ENCODE measurements at places on chromosomes 12 and 14.

DNA sequence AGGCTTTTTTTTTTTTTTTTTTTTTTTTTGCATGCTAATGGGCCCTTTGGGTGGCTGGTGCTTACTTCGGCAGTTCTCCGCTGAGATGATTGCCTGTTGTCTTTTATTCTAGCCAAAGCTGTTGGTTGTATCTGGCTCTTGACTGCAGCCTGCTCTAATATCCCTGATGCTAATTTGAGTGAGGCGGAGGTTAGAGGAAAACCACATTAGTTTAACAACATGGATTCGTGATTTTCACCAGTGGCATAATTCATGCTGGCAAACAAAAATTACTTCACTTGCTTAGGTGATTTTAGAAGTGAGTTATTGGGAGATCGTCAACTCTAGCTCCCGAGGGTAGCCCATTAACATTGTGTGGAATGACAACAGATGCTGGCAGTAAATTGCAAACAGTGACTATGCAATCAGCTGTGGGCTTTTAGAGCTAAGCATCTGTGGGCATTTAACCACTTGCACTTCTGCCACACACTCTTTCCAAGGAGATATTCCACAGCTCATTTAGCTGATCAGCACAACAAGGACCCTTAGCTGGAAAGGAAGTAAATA lies 97.6 kb upstream of the ZDHHC17 start:
- DNase-seq: no peak

- peak; percentile 74 for DNase-seq
Measured at GRCh38 chr12:22100958-22101748, 55.1 kb downstream of the CMAS start.

GRCh38 chr12:124545508-124546418 lies 21.6 kb downstream of the NCOR2 start:
- DNase-seq: peak; percentile 95

DNA sequence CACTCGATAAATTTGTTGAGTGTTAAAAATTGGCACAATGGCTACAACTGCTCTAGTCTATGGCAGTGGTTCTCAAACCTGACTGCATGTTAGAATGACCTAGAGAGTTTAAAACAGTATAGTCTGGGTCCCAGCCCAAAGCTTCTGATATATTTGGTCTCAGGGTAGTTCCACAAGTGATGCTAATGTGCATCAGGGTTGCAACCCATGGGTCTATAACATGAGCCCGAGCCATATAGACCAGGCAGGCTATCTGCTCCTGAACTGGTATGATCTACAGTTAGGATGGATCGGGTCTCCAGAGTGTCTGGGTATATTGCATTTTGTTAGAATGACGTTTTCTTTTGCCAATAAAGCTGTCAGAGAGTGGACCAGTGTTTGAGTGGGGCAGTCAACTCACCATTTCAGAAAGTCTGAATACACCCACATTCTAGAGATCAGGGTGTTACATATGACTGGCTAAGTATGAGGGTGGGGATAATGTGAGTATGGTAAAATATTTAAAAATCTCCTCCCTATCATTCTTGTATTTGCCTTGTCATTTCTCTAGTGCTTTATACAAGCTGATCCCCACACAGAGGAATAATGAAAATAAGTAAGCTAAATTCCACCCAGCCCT lies 80.9 kb downstream of the FRMD6 start:
- no peak for DNase-seq

GRCh38 chr14:65080960-65081747 lies 21.2 kb downstream of the MAX start:
- DNase-seq: no peak

DNA sequence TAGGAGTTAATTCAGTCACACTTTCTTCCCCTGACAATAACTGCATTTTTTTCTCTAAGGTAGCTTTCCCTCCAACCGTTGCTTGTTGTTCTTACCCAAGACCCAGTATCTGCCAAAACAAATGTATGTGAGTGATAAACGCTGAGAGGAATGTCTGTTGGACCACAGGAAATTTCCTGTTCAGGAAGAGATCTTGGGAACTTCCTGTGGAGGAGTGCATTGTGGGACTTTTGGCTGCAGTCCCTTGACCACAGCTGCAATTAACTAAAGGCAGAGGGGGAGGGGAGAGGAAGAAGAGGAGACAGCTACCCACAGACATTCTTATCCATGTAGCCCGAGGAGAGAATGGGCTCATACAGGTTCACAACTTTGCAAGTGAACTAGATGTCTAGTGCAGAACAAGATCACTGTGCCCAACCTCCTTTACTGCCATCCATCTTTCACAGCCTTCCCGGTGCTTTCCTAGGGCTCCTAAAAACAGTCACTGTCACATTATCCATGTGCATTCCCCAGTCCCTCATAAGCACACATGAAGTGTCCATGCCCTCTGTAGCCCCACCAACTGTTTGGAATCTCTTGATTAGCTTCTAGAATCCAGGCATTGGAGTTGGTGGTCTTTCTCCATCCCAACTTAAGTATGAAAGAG lies 149.5 kb downstream of the ETV6 start:
- no peak for DNase-seq

- no peak for DNase-seq
Measured at GRCh38 chr14:61898568-61898967, 136.3 kb downstream of the SNAPC1 start.

- DNase-seq: no peak
Measured at GRCh38 chr14:62409169-62409568, 636.1 kb downstream of the KCNH5 start.

- peak; percentile 68 for DNase-seq
Measured at GRCh38 chr14:65290830-65291229, 121.7 kb upstream of the FUT8 start.

GRCh38 chr12:7403466-7403865 lies 40.5 kb downstream of the CD163L1 start:
- DNase-seq: no peak

DNA sequence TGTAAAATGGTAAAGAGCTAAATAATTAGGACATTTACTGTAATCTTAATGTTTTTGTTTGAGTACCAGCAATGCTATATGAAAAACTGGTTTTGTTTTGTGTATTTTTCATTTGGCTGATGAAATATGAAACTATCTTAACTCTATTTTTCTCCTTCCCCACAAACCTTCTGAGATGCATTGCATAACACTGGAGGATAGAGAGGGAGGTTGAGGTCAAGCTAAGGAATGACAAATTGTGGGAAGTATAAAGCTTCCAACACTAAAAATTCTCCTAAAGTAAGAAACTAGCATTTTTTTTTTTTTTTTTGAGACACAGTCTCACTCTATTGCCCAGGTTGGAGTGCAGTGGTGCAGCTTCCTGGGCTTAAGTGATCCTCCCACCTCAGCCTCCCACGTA lies 31.5 kb upstream of the SRP54 start:
- DNase-seq: no peak

GRCh38 chr12:71652656-71653055 lies 11.0 kb downstream of the ZFC3H1 start:
- DNase-seq: no peak

DNA sequence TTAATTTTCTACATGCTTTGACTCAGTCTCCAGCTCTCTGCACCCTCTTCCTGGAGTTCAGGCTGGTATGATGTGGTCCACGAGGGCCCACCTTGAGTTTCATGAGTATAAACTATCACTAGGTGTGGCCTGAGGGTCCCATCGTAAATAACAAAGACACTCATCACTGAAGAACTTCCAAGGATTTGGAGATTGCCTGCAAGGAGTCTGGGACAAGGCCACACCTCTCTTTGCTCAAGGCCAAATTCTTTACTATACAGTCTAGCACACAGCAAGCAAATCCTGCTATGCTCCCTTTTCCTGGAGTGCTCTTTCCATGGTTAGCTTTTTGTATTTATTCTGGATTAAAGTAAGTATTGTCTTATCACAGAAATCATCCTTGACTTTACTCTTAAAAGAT lies 271.9 kb downstream of the SLC16A7 start:
- no peak for DNase-seq

GRCh38 chr12:14573118-14573517 lies 5.4 kb upstream of the PLBD1 start:
- DNase-seq: no peak

GRCh38 chr12:88931598-88931997 lies 351.3 kb upstream of the KITLG start:
- no peak for DNase-seq

DNA sequence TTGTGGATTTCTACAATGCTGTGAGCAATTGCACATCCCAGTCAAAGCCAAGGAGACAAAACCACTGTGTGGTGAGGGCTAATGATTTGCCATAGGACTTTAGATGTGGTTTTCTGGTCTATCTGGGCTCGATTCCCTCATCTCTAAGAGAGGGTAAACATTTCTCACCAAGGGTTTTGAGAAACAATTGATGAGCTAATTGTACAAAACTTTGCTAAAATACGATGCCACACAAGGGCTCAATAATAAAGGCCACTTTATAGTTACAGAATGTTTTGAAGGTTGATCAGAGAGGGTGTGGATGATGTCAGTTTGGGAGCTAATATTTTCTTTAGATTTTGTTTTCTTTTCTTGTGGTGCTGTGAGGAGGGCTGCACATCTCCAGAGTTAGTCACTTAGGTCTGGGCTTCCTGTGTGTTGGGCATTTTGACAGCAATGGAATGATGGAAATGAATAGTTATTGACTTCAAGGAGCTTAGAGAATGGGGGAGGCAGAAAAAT lies 60.8 kb upstream of the SLC38A4 start:
- no peak for DNase-seq

GRCh38 chr12:53564278-53564677 lies 57.0 kb upstream of the NPFF start:
- no peak for DNase-seq

DNA sequence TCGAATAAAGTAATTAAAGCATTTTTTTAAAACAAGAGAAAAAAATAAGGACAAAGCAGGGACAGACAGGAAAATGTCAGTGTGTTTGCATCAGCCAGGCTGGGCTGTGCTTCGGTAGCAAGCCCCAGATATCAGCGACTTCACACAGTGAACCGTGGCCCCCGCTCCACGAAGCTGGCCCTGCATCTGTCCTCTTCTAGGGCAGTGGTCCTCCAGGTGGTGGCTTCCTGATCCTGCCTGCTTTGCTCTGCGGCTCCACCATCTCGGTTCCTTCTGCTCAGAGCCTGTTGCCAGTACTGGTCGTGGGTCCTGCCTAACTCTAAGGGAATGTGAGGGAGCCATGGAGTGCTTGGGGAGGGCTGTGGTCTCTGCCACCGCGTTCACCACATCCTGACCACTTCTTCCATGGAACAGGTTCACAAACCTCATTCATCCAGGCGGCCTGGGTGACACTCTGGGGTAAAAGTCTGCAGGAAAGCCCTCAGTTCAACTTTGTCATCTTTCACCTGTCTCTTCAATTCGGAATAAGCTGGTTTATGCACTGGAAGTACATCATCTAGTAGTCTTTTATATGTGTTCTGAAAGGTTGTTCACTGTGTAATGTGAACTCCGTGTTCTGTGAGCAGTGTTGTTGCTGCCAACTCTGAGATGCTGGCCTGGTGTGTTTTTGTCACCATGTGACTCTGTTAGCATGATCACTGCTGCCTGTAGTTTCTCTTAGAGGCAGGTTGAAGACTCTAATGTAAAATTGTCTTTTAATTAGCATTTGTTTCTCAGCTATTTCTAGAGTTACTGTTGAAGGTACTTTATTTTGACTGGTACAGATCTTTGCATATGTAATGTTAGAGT lies 47.9 kb downstream of the ANKRD9 start:
- no peak for DNase-seq

DNA sequence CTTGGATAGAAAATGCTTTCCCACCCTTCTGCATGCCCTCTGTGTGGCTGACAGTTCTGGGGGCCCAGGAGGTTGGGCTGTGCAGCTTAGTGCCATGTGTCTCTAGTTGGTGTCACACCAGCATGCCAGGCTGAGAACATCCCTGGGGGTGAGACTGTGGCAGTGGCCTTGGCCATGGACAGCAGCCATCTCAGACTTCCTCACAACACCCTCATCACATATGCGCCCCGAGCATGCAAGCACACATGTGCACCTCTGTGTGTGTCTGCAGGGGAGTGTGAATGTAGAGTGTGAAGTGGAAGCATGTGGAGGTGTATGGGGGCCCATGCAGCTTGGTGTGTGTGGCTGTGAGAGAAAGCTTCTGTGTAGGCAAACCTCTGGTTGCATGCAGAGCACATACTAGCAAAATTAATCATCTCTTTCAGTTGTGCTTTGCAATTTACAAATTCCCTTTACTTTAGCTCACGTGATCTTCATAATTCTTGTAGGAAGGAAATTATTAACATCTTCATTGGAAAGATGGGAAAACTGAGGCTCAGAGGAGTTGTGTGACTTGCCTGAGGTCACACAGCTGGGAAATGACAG lies 8.4 kb downstream of the ASIC1 start:
- DNase-seq: no peak

- DNase-seq: no peak
Measured at GRCh38 chr14:96574633-96575632, 72.8 kb downstream of the PAPOLA start.

DNA sequence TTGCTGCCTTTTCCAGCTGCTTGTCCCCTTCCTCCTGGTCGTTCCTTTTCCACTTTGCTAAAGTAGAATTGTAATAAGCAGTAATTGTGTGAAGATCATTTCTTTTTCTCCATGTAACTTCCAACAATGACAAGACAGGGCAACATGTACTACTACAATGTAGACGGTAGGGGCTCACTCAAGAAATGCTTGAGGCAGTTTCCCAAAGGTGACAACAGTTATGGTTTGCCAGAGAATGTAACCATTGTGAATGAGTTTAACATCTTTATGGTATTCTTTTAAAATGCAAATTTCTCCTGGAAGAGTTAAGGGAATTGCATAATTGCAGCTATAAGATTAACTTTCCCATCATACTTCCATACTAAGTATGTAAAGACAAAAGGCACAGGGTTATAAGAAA lies 23.8 kb upstream of the PHLDA1 start:
- no peak for DNase-seq

DNA sequence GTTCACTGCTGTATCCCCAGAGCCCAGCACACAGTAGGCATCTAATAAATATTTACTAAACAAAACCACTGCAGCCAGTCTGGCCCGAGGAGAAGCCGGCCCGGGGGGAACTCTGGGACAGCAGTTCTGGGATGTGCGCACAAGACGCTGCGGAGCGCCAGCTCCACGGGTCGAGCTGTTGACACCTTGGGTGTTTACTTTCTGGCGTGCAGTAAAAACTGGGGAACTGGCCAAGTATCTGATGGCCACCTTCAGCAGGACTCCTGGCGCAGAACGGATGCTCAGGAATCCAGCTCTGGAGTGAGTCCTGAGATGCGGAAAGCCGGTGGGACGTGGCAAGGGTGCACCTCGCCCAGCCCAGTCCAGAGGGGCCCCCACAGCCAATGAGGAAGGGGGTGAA lies 65.6 kb downstream of the NCOR2 start:
- no peak for DNase-seq

DNA sequence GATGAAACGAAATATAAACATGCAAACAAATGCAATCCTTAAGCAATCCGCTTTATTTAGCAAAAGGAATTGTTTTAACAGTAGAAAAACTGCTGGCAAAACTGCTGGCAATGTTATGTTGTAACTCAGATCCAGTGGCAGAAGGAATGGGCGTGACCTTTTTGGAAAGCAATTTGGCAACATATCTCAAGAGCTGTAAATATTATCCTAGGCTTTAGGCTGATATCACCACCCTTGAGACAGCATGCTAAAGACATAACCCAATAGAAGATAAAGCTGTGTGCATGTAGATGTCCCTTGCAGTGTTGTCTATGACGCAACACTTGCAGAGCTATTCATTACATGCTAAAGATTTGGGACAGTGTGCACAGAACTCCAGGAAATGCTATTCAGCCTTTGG lies 138.5 kb downstream of the DICER1 start:
- no peak for DNase-seq

GRCh38 chr12:54571193-54572188 lies 17.0 kb downstream of the PPP1R1A start:
- DNase-seq: no peak
